ENCODE measurements at places on chromosomes 7 and 10.

DNA sequence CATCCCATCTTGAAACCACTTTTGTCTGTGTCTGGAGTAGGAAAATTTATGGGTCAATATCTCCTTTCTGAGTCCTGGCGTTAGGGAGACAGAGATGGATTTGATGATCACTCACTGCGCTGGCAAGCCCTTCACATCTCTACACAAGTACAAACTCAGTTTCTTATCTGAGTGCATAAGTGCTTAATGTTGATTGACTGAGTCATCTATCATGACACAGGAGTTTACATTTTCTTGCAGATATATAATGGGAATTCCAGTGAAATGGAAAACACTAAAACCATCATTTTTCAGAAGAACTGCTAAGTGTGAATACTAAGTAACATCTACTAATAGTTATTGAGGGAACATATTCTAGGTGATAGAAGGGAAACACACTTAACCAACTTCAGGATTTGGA lies 763.9 kb upstream of the COBL start:
- DNase-seq = no peak

DNA sequence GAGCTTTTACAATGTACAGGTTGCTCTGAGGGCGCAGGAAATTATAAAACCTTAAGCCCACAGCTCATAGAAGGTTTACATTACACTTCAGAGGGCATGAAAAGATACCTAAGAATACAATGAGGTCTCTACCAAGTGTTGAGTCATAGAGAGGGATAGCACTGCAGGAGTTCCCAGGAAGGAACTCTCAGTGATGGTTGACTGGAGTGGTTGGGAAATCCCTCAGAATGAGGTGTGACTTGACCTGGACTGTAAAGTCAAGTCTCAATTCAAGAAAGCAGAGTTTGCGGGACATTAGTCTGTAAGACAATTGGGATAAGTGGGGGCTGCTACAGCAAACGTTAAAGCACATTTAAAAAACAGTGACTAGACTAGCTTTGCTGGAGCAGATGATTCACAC lies 21.9 kb downstream of the TNKS2 start:
- no peak for DNase-seq

GRCh38 chr7:125568799-125569198 lies 639.2 kb upstream of the POT1 start:
- DNase-seq = no peak

DNA sequence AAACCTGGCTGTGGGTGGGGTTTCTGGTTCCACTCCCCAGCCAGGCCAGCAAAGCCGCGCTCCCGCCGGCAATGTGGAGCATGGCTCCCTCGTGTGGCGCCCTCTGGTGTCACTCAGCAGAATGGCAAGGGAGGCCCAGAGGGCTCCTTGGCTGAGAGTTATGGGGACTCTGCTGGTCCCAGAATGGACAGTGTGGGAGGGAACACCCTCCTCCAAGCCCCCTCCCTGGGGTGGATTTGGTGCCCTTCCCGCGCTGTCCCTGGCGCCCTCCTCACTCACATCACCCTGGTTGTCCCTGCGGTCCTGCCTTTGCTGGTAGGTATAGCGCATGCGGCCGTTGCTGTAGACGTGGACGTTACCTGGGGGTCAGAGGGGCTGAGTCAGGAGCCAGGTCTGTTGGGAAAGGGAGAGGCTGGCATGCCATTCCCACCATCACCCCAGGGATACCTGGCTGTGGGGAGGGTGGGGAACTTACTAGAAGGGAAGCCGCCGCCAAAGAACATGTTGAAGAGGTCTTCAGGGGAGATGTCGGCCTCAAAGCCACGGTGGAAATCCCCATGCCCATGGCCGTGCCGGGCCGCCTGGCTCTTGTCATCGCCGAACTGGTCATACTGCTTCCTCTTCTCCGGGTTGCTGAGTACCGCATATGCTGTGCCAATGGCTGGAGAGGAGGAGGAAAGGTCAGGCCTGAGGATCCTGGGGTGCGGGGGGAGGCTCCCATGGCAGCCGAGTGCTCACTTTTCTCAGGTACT lies 14.0 kb downstream of the DNAJB12 start:
- DNase-seq = no peak

DNA sequence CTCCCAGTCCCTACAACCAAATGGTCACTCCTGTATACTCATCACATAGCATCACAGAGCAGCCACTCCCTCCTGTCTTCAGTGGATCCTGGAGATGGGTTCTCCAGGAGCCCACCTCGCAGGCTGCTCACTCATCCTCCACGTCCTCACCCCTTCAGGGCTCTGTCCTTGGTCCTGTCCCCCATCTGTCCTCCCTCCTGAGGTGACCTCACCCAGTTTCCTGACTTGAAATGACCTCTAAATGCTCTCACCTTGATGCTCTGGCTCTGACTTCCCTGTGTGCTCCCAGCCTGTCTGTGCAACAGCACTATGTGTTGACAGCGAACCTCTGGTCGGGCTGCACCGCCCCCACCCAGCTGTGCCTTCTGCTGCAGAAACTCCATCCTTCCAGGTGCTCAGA lies 2.1 kb upstream of the PPP2R2D start:
- DNase-seq = no peak
